ENCODE measurements at places on chromosomes 16 and 17.

GRCh38 chr16:4501071-4501478, 24.9 kb downstream of the HMOX2 start:
- DNase-seq: no peak

GRCh38 chr16:19812986-19813385, 71.7 kb downstream of the GPRC5B start:
- DNase-seq: no peak

DNA sequence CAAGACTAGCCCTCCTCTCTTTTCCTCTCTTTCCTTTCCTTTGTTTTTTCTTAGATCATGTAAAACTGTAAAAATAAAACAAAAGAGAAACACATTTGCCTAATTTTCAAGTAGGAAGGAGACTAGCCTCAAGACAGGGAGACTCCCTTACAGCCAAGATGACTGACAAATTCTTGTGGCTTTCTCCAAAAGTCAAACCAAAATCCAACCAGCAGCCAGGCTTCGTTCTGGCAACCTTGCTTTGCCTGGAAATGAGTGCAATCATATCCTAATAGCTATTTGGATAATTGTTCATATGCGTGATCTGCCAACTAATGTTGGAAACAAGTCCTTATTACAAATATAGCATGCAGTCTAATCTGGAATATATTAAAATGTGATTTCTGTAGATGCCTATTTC, 868.9 kb upstream of the SOX9 start:
- no peak for DNase-seq

DNA sequence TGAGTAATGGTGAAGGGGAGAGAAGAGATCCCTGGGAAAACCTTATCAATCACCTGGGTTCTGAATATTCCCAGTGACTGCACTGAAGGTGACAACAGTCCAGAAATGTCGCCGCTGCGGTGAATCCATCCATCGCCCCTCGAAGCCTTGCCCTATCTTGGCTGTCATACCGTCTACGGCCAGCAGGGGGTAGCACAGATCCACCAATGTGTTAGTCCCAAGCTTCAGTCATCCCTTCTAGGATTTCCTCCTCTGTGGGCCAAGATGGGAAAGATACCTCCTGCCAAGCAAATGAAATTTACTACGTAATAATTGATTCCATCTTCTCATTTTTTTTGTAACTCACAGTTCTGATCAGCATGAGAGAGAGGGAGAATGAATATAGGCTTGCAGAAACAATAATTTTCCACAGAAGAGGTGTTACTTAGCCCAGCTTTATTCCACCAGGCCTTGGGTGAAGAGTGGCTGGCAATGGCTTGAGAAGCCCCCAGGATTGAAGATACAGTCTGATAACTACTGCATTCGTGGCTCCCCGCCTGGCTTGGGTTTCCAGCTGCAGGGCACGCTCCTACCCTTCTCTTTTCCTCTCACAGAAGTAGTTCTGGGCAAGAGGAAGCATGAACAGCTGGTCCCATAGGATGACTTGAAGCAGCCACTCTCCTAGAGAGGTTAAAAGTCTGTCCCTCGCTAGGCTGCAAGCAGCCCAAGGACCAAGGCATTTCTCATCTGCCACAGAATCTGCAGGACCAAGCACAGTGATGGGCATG, 2.6 kb upstream of the FMNL1 start:
- peak; percentile 88 for DNase-seq

- no peak for DNase-seq
Observed at GRCh38 chr16:13118091-13118490, 216.7 kb downstream of the SHISA9 start.

- no peak for DNase-seq
Observed at GRCh38 chr16:72110662-72111615, 17.3 kb downstream of the DHX38 start.

DNA sequence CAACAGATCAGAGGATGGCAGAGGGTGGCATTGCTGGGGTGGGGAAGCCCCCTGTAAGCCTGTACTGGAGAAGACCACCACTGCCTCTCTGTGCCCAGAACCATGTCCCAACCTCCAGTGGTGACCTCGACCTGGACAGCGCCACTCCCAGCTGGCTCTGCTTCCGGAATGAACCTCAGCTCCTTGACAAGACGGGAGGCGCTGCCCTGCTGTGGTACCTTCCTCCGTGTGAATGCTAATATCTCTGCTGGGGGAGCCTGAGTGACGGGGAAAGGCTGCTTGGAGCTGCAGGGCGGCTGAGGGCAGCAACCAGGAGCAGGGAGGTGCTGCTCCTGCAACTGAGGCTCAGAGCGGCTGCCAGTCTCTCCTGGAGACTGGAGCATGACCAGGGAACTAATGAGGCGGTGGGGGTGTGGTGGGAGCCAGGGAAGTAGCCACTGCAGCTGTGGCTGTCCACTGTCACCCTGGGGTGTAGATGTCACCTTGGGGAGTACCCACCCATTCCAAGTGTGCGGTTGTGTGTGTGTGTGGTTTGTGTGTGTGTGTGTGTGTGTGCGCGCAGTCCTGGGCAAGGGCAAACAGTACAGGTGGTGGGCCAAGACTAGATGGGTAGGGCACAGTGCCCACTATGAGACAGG, 6.2 kb downstream of the PRCD start:
- no peak for DNase-seq

- DNase-seq: no peak
Observed at GRCh38 chr17:51995797-51996403, 162.6 kb downstream of the CA10 start.

GRCh38 chr17:41863074-41863848, 2.0 kb downstream of the KLHL11 start:
- peak; percentile 7 for DNase-seq

DNA sequence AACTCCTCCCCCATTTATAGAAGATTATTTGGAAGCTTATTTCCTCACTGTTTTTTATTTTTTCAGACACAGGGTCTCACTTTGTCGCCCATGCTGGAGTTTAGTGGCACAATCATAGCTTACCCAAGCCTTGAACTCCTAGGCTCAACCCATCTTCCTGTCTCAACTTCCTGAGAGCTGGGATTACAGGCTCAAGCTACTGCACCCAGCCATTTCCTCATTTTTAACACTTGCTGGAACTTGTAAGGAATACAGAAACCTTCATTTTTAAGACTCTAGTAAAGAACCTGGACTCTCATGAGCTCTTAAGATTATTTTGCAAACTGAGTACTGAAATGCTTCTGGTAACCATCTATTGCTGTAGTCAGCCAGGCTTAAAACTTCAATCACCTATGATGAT, 29.9 kb downstream of the KANSL1 start:
- DNase-seq: no peak

DNA sequence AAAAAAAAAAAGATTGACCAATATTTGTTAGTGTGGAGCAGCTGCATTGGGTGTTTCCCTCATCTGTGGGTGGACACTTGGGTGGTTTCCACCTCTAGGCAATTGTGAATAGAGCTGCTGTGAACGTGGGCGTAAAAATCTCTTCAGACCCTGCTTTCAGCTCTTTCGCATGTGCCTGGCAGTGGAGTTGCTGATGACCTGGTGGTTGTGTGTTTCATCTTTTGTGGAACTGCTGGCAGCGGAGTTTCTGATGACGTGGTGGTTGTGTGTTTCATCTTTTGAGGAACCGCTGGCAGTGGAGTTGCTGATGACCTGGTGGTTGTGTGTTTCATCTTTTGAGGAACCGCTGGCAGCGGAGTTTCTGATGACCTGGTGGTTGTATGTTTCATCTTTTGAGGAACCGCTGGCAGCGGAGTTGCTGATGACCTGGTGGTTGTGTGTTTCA, 21.4 kb downstream of the ZC3H18 start:
- DNase-seq: peak; percentile 33

GRCh38 chr17:1312261-1312870, 32.9 kb downstream of the TRARG1 start:
- no peak for DNase-seq

DNA sequence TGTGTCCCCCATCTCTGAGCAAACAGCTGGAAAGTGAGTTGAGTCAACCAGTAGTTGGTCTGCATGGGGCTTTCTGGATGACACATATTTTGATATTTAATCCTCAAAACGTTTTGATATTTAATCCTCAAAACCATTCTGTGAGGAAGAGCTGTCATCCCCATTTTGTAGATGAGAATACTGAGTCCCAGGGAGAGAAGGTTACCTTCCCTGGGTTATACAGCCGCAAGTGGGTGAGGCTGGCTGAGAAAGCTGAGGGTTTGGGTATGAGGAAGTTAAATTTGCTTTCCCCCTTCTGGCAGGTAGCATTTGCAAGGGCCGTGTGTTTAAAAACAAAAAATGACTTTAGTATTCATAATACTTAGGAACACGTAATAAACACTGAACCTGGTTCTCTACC, 447.2 kb downstream of the XYLT1 start:
- DNase-seq: no peak

GRCh38 chr17:45001310-45001709, 33.2 kb upstream of the C1QL1 start:
- DNase-seq: no peak

DNA sequence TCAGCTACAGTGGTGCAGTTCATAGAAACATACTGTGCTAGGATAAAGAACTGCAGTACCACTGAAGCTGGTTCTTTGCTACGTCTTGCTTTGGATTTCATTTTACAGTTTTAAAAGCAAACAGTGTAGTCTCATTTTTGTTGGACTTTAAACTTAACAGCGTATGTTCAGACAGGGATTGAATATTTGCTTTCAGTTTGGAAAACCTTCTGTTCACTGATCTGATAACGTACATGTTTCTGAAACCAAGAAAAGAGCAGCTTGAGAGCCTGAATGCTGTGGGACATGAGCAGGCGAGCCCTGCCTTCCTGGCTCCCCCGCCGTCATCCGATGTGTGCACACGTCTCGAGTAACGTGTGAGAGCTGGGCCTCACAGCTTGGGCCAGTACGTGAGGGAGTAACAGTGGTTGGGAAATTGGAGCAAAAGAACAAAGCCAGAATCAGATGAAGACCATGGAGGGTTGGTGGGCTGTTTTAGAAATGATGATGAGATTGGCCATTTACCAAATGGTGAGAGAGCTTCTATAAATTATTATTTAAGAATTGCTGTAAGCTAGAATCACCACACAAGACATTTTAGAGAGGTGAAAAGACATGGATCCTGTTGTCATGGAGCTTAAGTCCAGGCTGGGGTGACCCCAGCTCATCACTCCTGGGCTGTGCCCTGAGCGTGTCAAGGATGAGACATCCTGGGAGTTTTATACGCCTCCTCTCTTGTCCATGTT, 20.8 kb upstream of the CLEC18C start:
- DNase-seq: no peak

DNA sequence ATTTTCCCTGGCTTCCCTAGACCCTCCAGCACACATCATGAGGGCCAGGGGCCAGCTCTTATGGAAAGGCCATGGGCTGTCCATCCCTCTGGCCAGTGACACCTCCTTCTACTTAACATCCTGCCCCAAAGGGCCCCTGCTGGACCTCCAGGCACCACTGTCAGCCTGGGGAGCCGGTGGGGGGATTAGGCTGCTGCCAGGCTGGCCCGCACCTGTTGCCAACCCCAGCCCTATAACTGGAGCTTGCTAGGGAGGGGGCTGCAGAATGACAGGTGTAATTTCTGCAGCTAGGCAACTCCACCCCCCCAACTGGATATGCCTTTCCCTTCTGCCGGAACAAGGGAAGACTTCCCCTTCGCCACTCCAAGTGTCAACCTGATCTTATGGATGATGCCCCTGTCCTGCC, 12.5 kb downstream of the RARA start:
- no peak for DNase-seq

GRCh38 chr17:53804437-53804836, 18.3 kb upstream of the KIF2B start:
- no peak for DNase-seq

GRCh38 chr16:31477220-31478216, 5.4 kb upstream of the SLC5A2 start:
- peak; percentile 36 for DNase-seq

DNA sequence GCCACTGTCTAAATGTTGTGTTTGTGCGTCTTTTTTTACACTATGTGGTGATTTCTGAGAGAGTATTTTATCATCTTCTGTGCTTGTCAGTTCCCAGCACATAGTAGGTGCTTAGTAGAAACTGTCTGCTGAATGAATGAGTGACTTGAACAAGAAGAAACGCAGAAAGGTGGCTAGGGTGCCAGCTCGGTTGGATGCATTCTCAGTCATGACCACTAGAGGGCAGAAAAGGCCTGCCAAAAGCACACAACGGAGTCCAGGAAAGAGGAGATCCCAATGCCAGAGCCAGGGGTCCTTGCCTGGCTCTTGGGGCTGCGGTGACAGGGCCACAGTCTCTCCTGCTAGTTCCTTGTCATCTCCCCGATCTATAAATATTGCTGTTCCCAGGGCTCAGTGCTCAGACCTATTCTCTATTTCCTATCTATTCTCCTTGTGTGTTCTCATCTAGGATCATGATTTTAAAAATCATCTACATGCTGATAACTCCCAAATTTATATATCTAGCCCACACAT, 57.3 kb upstream of the CCL1 start:
- peak; percentile 54 for DNase-seq

DNA sequence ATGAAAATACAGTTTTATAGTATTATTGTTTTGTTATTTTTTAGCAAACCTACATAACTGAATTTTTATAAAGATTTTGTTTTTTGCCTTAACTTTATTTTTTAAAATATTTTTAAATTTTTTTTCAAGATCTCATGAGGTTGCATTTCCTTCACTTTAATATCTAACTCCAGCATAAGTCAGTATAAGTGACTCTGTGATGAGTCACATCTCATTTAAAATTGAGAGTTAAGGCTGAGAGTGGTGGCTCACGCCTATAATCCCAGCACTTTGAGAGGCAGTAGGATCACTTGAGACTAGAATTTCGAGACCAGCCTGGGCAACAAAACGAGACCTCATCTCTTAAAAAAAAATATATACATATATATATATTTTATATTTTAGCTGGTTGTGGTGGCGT, 44.0 kb downstream of the NLK start:
- no peak for DNase-seq

DNA sequence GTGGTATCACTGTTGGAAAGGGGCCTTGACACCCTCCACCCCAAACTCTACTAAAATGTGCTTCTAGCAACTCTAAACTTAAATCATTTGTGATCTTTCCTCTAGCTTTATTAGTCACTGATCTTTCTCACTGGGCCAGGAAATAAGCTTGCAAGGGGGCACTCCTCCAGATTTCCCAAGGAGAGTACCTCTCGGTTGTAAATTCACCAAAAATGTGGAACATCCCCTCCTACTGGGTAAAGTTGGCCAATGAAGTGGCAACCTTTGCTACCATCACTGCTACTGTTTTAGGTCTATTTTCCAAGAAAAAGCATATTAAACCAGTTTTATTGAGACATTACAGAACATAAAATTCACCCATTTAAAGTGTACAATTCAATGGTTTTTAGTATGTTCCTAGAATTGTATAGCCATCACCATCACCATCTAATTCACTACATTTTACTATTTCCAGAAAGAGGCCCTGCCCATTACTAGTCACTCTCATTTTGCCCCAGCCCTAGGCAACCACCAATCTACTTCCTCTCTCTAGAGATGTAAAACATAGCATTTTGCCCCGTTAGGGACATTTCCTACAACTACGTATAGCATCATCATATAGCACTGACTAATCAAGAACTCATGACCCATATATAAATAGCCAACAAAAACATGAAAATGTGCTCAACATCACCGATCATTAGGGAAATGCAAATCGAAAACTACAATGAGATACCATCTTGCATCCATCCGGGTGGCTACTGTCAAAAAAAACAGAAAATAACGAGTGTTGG, 44.6 kb upstream of the ADCY9 start:
- DNase-seq: no peak
